ENCODE measurements at places on chromosomes 2 and 18.

DNA sequence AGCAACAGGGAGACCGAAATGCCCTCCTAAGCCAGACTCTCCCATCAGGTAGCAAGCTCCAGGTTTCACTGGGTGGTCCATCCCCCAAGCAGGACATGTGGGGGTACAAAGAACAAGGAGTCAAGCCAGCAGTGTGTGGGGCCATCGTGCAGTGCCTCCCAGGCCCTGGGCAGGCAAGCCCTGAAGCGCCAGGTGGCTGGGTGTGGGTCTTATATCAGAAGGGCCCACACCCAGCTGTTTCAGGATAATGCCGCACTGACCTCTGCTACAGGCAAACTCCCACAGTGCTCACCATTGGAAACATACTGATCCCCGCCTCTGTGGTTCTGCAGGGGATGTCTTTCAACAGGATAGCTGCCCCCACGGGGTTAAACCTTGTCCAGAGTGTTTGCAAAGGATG, 174.2 kb upstream of the SMAD2 start:
- DNase-seq, result no peak

DNA sequence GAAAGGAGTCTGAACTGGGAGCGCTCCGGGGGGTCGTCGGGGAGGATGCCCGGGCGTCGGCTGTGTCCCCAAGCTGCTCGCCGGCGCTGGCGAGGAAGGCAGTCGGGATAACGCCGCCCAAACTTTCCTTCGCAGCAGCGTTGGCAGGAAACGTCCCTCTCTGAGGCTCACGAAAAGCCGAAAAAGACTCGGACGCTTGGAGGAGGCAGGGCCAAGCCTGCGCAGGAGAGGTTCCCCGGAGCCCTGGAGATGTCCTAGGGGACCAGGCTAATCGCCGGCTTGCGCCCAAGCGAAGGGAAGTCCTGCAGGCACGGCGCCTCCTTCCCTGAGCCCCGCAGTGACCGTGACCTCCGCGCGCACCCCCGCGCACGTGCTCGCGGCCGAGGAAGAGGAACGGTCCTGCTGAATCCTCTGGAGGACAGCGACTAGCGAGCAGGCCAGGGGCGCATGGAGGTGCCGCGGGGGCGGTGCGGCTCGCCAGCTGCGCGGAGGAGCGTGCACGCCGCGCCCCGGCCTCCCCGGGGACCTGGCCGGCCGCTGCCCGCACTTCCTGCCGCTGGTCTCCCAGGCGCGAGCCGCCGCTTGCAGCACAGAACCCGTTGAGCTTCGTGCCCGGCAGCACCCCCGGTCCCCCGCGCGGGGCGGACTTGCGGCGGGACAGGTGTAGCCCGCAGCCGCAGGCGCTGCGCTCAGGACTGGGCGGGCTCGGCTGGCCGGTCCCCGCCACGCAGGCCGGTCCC, at the start of gene SH3RF3:
Gene SH3RF3 (plus strand): TSS at position 590 of the 740 bp plus-strand sequence.
- no peak for DNase-seq

DNA sequence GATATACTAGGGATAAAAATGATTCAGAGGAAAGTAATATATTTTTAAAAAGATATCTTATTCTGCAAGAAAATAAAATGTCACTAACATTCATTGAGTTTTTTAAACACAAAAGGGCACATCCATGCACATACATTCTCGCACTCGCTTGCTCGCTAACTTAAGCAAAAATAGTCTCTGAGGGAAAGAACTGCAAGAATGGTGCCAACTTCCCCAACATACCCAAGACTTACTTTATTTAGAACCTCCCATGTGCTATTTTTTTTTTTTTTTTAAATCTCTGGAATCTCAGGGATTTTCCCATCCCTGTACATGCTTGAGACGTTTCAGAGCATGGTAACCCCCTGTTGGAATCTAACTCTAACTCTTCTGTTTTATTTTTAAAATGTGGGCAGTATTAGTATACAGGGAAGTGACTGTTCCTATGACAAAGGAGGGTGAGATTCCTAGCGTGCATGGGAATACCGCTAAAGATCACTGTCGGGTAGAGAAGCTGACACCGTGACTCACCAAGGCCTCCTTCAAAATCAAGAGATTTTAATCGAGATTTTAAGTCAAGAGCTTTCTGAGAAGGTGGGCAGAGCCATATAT, 187.9 kb upstream of the ZEB2 start:
- DNase-seq, result no peak

DNA sequence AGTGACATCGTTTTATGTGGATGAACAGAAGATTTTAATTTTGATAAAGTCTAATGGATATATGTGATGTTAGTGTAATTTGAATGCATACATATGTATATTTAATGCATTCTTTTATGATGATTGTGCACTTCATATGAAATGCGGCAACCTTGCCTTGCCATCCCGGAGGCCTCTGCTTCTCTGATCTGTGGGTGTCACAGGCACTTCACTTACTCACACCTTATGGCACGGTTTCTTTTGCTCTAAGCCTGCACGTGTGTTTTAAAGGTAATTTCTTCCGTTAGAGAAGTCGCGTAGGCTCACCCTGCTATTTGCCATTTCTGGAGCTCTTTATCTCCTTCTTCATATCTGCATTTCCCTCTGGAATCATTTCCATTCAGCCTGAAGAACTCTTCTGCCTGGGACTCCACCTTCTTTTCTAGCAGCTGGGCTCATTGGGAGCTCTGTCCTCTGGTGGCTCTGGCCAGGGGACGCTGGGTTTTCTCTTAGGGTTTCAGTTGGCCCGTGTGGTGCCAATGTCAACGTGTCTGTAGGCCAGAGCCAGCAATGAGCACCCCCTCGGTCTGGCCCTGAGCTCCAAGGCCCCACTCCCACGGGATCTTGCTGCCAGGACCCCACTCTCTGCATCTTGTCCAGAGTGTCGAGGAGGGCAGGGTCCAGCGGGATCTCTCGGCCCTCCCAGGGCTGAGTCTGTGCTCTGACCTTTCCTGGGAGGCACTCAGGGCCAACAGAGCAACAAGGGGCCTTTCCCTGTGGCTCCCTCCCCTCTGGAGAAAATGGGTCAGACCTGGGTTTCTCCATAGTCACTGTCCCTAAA, 97.3 kb downstream of the RTP5 start:
- DNase-seq, result no peak

DNA sequence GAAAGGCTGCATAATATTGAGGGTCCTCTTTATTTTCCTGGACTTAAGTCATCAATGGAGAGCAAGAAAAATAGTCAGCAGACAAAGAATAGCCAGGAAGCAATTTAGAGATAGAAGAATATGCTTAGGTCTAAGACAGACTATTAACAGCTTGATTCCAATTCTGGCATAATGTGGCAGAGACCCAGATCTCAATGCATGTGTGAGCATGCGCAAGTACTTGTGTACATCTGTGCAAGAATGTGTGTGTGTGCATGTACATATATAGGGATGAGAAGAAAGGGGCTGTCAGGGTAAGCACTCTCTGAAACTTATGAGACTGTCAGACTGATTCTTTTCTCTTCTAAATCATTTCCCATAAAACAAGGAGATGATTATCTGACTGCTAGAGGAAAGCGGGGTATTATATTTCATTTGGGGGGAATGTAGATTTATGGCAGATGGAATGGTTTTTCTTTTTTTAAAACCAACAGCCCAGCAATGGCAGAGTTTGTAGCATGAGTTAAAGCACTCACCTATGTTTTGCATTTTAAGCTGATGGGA, 381.3 kb upstream of the SPRED2 start:
- no peak for DNase-seq

DNA sequence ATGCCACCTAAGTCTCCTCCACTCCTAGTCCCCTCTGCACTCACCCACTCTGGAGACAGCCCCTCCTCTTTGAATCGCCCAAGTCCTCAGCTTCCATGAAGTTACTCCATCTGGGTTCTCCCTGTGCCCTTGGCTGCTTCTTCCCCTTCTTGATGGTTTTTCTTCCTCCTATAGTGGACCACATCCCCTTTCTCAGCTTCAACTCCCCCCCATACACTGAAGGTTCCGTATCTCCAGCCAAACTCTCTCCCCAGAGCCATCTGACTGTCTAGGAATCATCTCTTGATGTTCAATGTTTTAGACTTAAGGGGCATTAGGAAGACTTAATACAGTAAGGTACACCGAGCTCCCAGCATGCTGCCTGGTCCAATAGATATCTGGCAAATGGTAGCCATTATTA, 39.6 kb downstream of the EMX1 start:
- DNase-seq, result no peak

DNA sequence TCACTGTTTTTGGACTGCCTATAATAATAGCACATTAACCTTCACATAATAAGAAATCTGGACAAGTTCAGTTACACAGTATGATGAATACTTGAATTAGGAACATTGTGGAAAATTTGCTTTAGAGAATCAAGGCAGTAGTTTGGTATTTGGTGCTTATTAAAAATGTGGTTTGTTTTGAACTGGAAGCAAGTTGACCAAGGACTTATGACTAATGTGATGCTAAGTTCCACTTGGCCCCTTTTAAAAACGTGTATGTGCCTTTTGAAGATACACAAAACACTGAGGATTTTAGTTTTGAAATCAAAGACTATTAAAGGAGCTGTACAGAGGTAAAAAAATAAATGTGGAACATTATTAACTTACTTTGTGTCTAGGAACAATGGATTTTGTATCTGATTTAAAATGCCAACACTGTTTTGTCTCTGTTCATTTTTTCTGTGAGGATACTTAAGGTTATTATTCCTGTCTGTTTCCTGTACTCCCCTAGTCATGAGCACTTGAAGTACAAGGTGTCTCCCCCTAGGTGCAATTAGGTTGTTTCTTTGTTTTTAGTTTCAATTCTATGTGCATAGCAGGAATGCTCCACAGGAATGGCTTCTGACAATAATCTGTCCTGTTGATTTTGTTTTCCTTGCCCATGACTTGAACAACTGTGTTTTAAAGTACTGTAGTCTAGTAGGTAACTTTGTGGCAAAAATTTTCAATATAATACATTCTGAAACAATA, 49.6 kb upstream of the PTH2R start:
- DNase-seq, result no peak

DNA sequence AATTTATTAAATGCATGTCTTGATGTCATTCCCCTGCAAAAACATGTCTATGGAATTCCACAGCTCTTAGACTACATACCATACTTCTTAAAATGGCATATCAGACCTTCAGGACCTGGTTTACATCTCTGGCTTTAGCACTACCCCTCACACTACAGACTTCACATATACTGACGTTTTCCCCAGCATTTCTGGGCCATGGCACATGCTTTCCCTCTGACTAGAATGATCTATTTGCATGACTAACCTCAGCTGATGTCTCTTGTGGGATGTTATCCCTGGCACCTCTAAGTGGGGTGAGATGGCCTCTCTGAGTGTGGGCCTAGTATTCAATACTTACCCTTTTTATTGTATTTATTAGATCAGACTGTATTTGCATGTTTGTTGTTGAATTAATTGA, 381.6 kb downstream of the ERBB4 start:
- no peak for DNase-seq

DNA sequence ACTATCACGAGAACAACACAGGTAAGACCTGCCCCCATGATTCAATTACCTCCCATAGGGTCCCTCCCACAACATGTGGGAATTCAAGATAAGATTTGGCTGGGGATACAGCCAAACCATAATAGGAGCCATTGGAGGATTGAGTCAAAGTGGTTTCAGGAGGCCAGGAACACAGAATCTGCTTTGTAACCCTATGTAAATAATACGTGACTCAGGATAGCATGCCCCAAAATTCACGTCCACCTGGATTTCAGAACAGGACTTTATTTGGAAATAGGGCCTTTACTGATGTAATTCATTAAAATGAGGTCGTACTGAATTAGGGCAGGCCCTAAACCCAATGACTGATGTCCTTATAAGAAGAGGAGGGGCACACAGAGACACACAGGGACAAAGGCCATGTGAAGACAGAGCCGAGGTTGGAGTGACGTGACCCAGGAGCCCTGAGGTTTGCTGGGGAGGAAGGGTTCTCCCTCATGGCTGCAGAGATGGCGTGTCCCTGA, 16.0 kb upstream of the CNDP2 start:
- DNase-seq, result no peak
